ENCODE measurements at places on chromosomes 4 and X. TPM values are rescaled to one million over a fixed set of nuclear protein-coding genes. Genes with fewer than 3 reads are reported as not detected.

GRCh38 chrX:114071412-114071811 is 512.5 kb upstream of the HTR2C start:
- no peaks in the 10 kb centered on the region for H3K36me3 ChIP-seq
- H3K27me3 ChIP-seq = no peaks in the 10 kb centered on the region
- DNase-seq = no peak
- H3K4me1 ChIP-seq = no peaks in the 10 kb centered on the region
- no peak overlapping the region for H3K4me3 ChIP-seq
- H3K27ac ChIP-seq = no peak overlapping the region

GRCh38 chr4:64893205-64893604 is 484.0 kb upstream of the TECRL start:
- H3K4me3 ChIP-seq = no peak overlapping the region
- no peaks in the 10 kb centered on the region for H3K36me3 ChIP-seq
- no peaks in the 10 kb centered on the region for H3K27me3 ChIP-seq
- no peak overlapping the region for H3K27ac ChIP-seq

The PDGFC gene
- 37.6 TPM for total RNA-seq

GRCh38 chr4:151250706-151251105 is 26.3 kb upstream of the PRSS48 start:
- no peaks in the 10 kb centered on the region for H3K36me3 ChIP-seq
- DNase-seq = no peak
- no peaks in the 10 kb centered on the region for H3K4me1 ChIP-seq
- H3K27ac ChIP-seq = no peak overlapping the region
- H3K27me3 ChIP-seq = no peaks in the 10 kb centered on the region

GRCh38 chrX:11893933-11894710 is 136.1 kb downstream of the MSL3 start:
- no peaks in the 10 kb centered on the region for H3K27me3 ChIP-seq
- H3K4me1 ChIP-seq = no peaks in the 10 kb centered on the region
- no peak overlapping the region for H3K27ac ChIP-seq

DNA sequence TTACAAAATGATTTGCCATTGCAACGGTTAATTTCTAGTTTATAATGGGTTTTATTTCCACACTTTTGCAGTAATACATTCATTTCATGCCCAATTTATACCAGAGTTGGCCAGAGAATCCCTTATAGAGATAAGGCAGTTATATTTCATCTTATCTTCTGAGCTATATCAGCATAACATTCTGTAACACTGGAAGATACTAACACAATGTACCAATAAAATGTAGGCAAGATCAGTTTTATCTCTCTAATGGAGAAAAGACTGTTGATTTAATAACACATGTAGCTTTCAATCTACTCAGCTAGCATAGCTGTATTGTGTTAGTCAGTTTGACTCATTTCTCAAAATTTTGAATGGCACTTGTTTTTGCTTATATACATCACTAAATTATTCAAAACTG is 738.6 kb downstream of the TRAM1L1 start:
- DNase-seq = no peak
- H3K36me3 ChIP-seq = no peaks in the 10 kb centered on the region
- no peaks in the 10 kb centered on the region for H3K27me3 ChIP-seq

- no peak for DNase-seq
- peaks cover 10% of the 10 kb centered on the region for H3K4me1 ChIP-seq
- H3K36me3 ChIP-seq = no peaks in the 10 kb centered on the region
These were observed 376.0 kb downstream of the BCOR start for GRCh38 chrX:39721566-39722279.
